Chondrocyte (in vitro differentiated cells): ENCODE measurements at places on chromosomes 16 and 17. TPM values are rescaled to one million over a fixed set of nuclear protein-coding genes. Genes with fewer than 3 reads are reported as not detected.

GRCh38 chr16:27202923-27203506 lies 311 bp upstream of the KDM8 start:
- H3K4me1 ChIP-seq: peaks cover 25% of the 10 kb centered on the region
- H3K4me3 ChIP-seq: peak overlapping the region; percentile 97
- DNase-seq: peak; percentile 97
- H3K27ac ChIP-seq: peak overlapping the region; percentile 100

DNA sequence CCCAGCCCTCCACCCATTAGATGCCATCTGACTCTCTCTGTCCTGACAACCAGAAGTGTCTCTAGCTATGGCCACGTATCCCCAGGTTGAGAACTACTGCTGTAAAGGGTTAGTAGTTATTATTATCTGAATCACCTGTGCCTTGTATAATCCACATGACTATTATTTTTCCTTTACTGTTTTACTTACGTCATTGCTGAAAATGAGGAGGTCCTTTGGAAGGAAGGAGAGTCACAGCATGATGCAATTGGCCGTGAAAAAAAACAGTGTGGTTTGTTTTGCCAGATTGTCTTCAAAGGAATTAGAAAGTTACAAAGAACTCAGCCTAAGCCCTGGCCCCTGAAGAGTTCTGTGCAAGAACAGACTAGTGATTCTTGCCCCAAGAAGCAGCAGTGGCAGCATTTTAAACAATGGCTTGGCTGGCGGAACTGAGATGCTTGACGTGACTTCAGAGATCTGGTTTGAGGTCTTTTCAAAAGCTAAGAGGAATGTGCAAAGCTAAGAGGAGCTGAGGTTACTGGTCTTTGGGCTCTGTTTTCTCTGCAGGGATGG lies 413.3 kb upstream of the EEF2KMT start:
- H3K4me1 ChIP-seq: no peaks in the 10 kb centered on the region
- no peaks in the 10 kb centered on the region for H3K27me3 ChIP-seq
- no peaks in the 10 kb centered on the region for H3K36me3 ChIP-seq
- no peak overlapping the region for H3K27ac ChIP-seq
- DNase-seq: no peak

IKZF3 gene
- not detected in 3 replicates for total RNA-seq

- no peak overlapping the region for H3K27ac ChIP-seq
- no peak for DNase-seq
- H3K27me3 ChIP-seq: no peaks in the 10 kb centered on the region
Observed at GRCh38 chr17:69909389-69909788, 165.6 kb upstream of the KCNJ16 start.

GRCh38 chr16:58734459-58734787 lies 307 bp upstream of the GOT2 start:
- H3K4me1 ChIP-seq: peaks cover 18% of the 10 kb centered on the region
- peak overlapping the region; percentile 94 for H3K4me3 ChIP-seq
- no peak for DNase-seq
- H3K36me3 ChIP-seq: no peaks in the 10 kb centered on the region

DNA sequence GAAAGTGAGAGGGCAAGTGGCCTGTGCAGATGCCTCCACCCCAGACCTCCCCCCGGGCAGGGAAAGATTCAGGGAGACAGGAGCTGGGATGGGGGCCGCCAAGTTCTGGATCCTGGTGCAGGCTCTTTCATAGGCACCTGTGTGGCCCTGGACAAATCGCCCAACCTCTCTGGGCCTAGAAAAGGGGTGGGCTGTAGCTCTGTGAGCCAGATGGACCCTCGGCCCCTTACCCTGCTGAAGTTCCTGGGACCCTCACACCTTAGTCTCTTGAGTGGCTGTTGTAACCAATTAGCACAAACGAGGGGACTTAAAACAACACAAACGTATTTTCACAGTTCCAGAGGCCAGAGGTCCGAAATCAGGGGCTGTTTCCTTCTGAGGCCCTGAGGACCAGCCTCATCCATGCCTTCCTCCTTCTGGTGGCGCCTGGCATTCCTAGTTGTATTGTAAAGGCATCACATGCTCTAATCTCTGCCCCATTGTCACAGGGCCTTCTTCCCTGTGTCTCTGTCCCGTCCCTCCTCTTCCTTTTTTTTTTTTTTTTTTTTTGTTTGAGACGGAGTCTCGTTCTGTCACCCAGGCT lies 352.6 kb downstream of the SEC14L1 start:
- no peak overlapping the region for H3K27ac ChIP-seq
- H3K4me3 ChIP-seq: no peak overlapping the region
- no peaks in the 10 kb centered on the region for H3K27me3 ChIP-seq
- no peak for DNase-seq
- H3K4me1 ChIP-seq: peaks cover 3% of the 10 kb centered on the region
